ENCODE measurements at places on chromosomes 4 and X.

GRCh38 chr4:96677499-96677898, 837.6 kb downstream of the PDHA2 start:
- no peak for DNase-seq

- DNase-seq, result no peak
Observed at GRCh38 chrX:78111140-78111931, 7.3 kb downstream of the PGK1 start.

DNA sequence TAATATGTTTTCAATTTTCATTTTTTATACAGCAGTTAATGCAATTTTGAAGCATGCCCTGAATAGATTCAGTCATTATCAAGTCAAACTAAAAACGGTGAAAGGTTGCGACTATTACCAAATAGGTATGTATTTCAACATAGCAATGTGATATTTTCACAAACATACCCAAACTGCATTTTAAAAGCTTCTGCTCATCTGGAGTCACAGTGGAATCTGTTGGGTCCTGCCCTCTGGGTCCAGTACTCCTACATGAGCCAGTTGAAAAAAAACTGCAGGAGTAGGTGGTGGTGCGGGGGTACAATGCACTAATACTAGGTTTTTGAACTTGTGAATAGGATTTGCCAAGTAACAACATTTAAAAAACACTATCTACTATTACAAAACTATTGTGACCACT, 938 bp downstream of the GPR34 start:
- no peak for DNase-seq

DNA sequence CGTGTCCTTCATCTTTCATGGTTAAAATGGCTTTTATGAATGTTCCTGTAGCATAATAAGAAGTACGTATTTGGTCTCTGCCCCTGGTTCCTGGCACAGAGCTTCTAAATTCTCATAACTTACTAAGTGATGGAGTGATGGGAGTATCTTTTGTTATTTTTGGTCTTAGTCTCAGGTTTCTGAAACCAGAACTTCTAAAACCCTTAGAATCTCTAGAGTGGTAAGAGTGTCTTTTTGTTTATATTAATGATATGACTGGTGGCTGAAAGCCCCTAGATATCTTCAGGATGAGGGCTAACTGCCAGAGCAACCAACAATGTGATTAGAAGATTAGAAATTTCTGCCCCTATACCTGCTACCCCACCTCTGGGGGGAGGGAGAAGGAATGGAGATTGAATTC, 45.8 kb upstream of the BBS12 start:
- DNase-seq, result no peak

- no peak for DNase-seq
Observed at GRCh38 chr4:151824656-151825055, 63.8 kb upstream of the GATB start.

DNA sequence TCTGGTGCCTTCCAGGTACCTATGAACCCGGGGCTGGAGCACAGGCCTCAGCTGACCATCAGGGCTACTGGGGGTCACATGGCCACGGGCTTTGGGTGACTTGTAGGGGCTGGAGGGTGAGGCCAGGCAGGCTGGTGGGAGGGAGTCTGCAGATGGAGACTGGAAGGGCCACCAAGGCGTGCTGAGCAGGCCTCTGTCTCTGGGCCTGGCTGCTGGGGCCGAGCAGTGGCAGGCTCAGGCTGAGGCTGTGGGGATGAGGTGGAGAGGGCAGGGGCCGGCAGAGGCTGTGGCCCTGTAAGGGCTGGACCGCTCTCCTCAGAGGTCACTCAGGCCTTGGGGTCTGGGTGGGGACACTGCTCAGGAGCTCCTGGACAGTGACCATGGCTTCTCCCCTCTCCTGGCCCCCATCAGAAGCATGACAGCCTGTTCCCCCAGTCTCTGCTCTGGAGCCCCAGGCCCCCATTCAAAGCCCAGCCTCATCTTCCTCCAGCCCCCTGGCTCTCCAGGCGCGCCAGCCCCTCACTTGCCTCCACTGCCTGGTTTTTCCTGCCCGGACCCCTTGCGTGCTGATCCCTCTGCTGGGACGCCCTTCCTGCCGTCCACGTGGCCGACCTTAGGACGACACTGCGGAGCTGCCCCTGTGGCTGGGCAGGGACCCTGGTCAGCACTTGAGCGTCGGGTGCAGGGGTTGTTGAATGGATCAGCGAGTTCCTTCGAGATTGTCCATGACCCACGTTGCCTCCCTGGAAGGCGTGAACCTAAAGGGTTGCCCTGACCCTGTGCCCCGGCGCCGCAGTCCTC, 11.1 kb upstream of the NAT8L start:
- peak; percentile 73 for DNase-seq

DNA sequence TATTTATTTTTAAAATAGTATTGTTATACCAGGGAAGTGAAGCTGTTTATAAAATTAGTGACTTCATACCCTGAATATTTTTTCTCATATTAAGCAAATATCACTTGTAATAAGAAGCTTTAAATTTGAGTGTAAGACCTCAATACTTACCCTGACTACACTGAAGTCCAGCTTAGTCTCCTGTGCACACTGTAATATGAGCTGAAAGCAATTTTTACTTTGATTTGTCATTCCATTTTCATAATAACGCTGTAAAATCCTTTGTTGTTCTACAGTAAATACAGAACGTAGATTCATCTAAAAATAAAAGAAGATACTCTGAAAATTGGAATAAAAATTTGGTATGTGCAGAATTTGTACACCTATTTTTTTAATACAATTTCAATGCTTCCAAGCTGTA, 27.2 kb downstream of the HDX start:
- no peak for DNase-seq

DNA sequence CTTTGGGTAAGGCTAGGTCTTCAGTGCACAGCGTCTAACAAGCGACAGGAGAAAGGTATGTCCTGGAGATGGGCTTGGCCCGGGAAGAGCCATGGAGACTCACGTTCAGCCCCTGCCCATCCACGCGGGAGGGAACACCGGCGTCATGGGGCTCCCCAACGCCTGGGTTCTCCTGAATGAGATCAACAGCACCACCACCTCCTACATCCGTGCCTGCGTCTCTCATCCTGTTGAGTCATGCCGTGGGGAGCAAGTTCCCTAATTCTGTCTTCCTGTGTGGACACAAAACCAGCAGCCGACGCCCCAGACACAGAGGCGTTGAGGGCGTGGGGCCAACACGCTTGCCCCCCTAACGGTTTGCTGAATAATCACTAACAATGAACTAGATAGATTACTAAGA, 20.1 kb upstream of the IL3RA start:
- no peak for DNase-seq

DNA sequence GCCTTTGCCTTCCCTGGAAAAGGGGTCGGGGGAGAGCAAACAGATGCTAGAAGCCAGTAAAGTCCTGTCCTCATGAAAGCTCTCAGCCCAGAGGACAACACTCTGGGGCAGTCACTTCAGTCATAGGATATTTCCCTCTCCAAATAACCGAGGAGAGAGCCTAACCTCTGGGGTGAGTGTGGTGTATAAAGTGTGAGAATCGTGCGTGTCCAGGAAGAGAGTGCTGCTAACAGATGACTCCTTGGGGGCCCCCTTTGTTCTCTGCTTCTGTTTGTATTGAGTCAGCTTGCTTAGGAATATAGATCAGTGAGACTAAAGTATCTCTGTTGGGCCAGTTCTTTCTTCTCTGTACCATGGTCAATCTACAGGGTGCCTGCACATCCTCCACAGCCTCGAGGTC, 247.2 kb downstream of the PALLD start:
- no peak for DNase-seq

GRCh38 chr4:183971929-183972490, 66.9 kb downstream of the STOX2 start:
- no peak for DNase-seq

DNA sequence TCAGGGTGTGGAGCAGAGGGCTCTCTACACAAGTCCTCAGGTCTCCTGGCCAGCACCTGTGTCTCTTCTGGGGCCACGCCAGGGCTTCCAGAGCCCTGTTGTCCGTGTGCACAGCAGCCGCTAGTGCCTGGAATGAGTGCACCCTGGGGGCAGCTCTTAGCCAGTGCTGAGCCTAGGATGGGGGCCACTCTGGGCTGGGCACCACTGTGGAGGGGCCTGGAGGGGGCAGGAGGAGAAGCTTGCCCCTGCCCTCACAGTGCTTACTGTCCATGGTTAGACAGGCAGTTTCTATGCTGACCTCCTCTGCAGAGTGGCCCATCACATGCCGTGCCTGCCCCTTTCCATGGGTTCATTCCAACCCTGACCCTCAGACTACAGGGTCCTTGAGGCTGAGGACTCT, 42.7 kb upstream of the GRPEL1 start:
- no peak for DNase-seq

DNA sequence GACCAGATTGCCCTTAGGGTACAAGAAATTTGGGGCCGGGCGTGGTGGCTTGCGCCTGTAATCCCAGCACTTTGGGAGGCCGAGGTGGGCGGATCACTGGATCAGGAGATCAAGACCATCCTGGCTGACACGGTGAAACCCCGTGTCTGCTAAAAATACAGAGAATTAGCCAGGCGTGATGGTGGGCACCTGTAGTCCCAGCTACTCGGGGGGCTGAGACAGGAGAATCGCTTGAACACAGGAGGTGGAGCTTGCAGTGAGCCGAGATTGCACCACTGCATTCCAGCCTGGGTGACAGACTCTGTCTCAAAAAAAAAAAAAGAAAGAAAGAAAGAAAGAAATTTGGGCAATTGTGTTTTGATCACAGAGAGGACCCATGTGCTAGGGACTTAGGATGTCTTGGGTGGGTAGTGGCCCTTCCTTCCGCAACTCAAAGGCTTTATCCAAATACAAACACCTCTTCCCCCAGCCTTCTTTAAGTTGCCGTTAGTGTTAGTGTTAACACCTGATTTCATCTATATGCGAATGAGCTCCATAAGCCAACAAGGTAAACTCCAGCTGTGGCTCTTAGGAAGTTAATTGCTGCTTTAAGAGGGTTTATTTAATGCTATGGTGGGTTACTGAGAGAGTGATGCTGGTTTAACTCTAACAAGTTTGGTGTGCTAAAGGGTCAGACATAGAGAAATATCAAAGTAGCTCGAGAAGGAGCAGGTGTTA, 8.6 kb upstream of the CCDC110 start:
- no peak for DNase-seq

DNA sequence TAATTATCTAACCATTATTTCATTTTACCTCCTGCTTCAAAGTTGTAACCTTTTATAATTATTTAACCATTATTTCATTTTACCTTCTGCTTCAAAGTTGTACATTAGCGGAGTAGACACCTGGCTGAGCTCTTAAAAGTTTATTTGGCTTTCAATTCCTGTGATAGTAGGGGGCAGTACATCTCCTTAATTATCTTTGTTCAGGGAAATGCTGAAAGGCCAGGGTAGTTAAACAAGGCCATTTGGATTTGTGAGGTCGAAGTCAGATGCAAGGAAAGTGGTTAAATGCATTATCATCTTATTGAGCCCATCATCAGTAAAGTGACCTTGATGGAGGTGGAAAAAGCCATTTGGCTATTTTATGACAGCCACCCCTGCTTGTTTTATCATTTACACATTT, 210.6 kb downstream of the TENM3 start:
- DNase-seq, result no peak

DNA sequence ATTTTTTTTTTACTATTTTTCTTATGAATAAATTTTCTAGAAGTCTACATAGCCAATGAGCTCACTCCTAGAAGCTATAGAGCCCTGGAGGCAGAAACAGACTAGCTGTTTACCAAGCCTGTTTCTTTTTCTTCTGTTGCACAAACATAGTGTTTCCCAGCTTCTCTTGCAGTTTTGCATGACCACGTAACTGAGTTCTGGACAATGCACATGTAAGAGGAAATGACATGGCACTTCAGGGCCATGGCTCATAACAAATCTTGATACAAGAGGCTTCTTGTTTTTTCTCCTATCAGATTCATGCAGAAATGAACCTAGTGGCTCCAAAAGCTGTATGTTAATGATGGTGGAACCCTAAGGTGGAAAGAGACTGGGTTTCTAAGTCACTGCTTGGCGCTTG, 127.4 kb downstream of the ZNF330 start:
- no peak for DNase-seq

- no peak for DNase-seq
Observed at GRCh38 chr4:146469022-146469421, 52.7 kb downstream of the SLC10A7 start.

DNA sequence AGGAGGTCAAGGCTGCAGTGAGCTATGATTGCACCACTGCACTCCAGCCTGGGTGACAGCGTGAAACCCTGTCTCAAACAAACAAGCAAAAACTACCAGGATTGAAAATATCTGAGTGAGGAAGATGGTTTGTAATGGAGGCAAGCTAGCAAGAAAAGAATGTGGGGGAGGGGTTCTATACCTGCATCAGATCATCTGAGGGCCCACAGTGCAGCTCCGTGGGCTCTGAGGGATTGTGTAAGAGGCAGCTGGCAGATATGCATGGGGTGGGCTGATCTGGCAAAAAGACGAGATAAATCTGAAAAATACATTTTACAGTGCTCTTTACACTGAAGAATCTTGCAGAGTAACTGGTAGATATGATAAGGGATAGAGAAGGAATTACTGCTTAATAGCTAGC, 28.9 kb upstream of the CHRNA9 start:
- DNase-seq, result no peak

GRCh38 chrX:19602866-19603622, 87.7 kb upstream of the MAP3K15 start:
- DNase-seq, result no peak

DNA sequence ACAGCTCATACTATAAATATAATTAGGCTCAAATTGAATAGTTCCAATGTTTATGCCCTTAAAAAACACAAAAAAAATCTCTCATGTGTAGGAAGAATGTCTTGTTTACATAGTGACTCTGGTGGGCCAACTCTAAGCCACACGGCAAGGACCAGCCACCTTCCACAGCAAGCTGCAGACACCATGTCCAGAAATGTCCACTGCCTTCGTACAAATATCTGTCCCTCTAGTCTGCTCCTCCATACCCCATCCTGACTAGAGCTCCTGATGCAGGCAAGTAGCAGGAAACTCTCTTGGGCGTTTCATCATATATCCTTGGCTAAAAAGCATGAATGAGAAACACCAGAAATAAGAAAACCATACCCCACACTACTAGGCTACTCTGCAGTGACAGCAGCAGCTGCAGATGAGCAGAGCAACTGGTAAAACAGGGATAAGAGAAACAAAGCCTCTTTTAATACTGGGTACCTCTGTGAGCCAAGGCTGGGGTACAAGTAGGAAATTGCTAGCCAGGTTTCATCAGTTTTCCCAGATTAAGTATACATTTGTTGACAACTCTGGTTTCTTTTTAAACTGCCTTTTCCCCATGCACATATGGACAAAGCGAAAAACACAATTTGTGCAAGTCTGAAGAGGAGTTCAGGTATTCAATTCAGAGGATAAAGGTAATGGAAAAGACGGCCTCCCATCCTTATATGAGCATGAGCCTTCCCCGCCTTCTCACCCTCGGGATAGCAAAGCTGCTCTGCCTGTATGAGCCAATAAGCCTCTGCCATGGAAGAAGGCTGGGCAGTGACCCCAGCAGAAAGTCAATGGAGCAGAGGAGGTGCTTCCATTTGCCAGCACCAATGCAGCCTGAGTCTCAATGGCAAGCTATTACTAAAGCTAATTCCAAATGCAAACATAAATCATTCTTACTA, 245.4 kb downstream of the DCLK2 start:
- no peak for DNase-seq

DNA sequence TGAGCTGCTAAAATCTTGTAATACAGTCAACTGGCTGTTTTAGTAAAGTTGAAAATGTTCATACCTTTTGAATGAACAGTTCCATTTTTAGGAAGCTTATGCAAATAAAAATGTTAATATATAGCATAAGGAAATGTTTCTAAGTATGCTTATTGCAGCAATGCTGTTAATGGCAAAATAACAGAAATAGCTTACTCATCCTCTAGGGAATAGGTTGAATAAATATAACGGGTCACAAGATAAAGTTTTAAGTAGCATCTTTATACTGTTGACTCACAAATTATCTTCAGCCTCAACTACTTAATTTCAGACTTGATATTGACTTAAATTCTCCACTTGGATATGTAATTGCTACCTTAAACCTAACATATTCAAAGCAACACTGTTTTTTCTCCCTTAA, 27.7 kb downstream of the HERC3 start:
- DNase-seq, result no peak

Measured in osteocyte (in vitro differentiated cells).